ENCODE measurements at places on chromosomes 2 and 18.

DNA sequence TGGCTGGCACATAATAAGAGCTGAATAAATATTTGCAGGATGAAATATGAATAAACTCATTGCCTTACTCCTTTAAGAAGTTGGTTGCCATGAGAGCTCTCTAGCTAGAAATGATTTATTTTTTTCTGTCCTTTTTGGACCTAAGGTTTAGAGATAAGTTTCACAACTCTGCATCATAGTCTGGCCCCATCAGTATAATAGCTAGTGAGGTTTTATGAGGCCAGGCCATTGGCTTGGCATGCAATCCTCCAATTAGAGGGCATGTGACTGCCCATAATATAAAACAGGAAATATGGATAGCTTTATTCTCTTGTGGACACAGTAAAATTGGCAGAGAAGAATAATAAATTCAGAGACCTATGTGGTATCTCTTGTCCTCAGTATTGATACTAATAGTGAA is 26.2 kb upstream of the INSIG2 start:
- no peak for DNase-seq

DNA sequence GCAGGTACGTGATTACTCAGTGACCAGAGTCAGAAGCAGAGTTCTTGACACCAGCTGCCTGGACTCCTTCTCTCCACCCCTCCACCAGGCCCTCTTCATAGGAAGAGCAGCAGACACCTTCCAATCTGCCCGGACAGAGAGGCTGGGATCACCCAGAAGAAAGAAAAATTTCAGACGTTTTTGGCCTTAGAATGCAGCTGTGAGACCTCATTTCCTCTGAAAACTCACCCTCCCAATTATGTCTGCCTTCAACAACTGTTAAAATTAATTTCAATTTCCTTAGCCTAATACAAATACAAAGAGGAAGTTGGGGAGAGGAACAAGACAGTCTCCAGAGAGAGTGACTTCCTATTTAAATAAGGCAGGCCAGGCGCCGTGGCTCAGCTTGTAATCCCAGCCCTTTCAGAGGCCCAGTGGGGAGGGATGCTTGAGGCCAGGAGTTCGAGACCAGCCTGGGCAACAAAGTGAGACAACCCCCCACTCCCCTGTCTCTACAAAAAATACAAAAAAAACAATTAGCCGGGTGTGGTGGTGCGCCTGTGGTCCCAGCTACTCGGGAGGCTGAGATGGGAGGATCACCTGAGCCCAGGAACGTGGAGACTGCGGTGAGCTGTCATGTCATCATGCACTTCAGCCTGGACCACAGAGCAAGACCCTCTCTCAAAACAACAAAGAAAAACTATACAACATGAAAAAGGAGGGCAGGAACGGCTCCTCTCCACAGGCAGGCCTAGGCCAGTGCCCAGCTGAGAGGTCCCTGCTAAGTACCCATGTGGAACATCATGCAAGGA is 1.6 kb downstream of the SLC66A2 start:
- DNase-seq = no peak

DNA sequence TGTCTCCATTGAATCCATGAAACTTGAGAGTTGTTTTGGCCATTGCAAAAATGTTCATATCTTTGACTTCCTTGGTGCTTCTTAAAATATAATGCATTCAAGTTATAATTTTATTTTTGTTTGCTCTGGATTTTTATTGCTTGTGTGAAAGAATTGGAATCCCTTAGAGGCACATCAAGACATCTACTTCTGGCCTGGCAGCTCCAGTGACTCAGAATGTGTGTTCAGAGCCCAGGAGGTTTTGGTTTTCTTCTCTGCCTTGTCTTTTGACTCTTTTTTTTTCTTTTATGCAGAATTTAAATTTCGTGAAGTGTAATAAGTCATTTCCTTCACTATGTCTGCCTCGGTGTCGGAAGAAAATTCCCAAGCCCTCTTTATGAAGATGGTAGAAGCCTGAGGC is 180.2 kb downstream of the LTBP1 start:
- DNase-seq = no peak

GRCh38 chr18:58556331-58557007 is 72.4 kb downstream of the ALPK2 start:
- DNase-seq = no peak
